ENCODE measurements at places on chromosomes 3 and 15. TPM values are rescaled to one million over a fixed set of nuclear protein-coding genes. Genes with fewer than 3 reads are reported as not detected.

Gene LRRC3B
- total RNA-seq, result 0.03 TPM

Gene ZNF660
- total RNA-seq, result 0.15 TPM

Gene FRMD4B
- total RNA-seq, result 71.9 TPM

Gene FOXL2NB
- not detected for total RNA-seq

Gene NPAP1
- not detected for total RNA-seq

Gene CYP8B1
- not detected for total RNA-seq

Gene CACNA2D2
- total RNA-seq, result 1.1 TPM

Gene SI
- total RNA-seq, result not detected

Gene SNTN
- not detected for total RNA-seq

Gene SKOR1
- total RNA-seq, result 1.2 TPM

Gene ST8SIA2
- total RNA-seq, result not detected

Gene FAM107A
- 9.2 TPM for total RNA-seq

Gene TM4SF1
- 24.5 TPM for total RNA-seq

Gene CP
- total RNA-seq, result 15.0 TPM

Gene CHRM5
- not detected for total RNA-seq

Gene GATM
- total RNA-seq, result 165 TPM

Gene SLC26A6
- total RNA-seq, result 16.2 TPM

Gene PIERCE2
- 3.3 TPM for total RNA-seq

Gene ROPN1B
- total RNA-seq, result 4.0 TPM

Gene DLEC1
- 0.19 TPM for total RNA-seq

Gene ABI3BP
- 57.8 TPM for total RNA-seq

Gene GOLGA8R
- total RNA-seq, result 4.6 TPM

Gene BSN
- 0.36 TPM for total RNA-seq

Gene NOX5
- total RNA-seq, result 0.12 TPM

Gene C2CD4A
- total RNA-seq, result not detected
